Activated CD8-positive, alpha-beta memory T cell treated with anti-CD3 and anti-CD28 coated beads, Interleukin-2, amount 10 ng/mL, durations not matched to agents 7 days and 5 days (primary cell): ENCODE measurements at places on chromosomes 7 and 10. TPM values are rescaled to one million over a fixed set of nuclear protein-coding genes. Genes with fewer than 3 reads are reported as not detected.

The KCP gene
- 0.52 TPM for total RNA-seq

The GIMAP8 gene
- 9.9 TPM for total RNA-seq

The AKR1C4 gene
- total RNA-seq, result not detected

The ZNF722 gene
- not detected for total RNA-seq

The GSTO2 gene
- 0.96 TPM for total RNA-seq

The WDR11 gene
- total RNA-seq, result 35.8 TPM

The SPDYE16 gene
- not detected for total RNA-seq

The RBP4 gene
- not detected for total RNA-seq

The CNTNAP2 gene
- total RNA-seq, result not detected

The SCART1 gene
- 4.8 TPM for total RNA-seq

The C10orf71 gene
- not detected for total RNA-seq

The GHRHR gene
- total RNA-seq, result not detected

The C7orf33 gene
- total RNA-seq, result not detected

The ICA1 gene
- total RNA-seq, result 2.7 TPM

The CWF19L1 gene
- total RNA-seq, result 47.6 TPM

The INMT gene
- 0.12 TPM for total RNA-seq

The ANKRD2 gene
- 0.26 TPM for total RNA-seq

The APBB1IP gene
- total RNA-seq, result 73.2 TPM

The TAS2R39 gene
- total RNA-seq, result not detected

The TDRD1 gene
- 0.05 TPM for total RNA-seq

The UNCX gene
- total RNA-seq, result not detected

The CALHM3 gene
- not detected for total RNA-seq

The OPALIN gene
- total RNA-seq, result not detected

The TRIL gene
- not detected for total RNA-seq

The EBLN1 gene
- total RNA-seq, result not detected

The NPTX2 gene
- total RNA-seq, result not detected

The IPMK gene
- 5.2 TPM for total RNA-seq

The WNT8B gene
- 0.41 TPM for total RNA-seq

The LIPF gene
- not detected for total RNA-seq
